Endodermal cell (in vitro differentiated cells): ENCODE measurements at places on chromosomes 4 and X.

DNA sequence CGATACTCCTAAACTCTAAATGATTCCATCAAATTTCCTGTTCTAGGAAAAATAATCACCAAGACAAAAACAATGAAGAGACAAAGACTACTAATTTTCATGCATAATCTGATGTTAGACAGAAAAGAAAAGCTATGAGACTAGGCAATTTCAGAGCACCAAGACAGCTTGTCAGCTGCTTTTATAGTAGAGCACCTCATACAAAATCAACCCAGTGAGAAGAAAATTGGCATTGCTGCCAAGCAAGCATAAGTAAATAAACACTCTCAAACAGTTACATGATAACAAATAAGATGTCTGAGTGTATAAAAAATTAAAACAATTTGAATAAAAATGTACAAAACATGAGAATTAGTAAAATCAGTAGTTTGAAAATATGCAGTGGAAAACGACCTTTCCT, 1544.6 kb downstream of the C4orf33 start:
- no peak for DNase-seq

DNA sequence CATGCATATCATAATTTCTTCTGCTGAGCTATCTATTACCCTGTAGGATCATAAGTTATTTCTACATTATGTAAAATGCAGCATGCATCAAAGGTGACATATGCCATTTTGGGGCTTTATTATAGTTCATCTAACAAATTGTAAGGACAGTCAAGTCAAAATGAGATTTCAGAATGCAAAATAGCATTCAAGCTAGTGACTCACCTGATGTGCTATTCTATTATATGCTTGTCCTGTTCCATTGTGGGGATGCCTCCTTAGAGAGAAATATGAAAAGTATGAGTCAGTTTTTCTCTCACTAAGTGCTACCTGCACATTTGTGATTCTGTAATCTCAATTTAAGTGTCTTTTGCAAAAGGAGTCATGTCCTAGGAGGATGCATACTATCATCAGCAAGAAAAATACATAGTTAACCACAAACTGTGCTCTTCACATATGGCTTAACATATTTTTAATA, 647.0 kb upstream of the PCDH10 start:
- DNase-seq = no peak

DNA sequence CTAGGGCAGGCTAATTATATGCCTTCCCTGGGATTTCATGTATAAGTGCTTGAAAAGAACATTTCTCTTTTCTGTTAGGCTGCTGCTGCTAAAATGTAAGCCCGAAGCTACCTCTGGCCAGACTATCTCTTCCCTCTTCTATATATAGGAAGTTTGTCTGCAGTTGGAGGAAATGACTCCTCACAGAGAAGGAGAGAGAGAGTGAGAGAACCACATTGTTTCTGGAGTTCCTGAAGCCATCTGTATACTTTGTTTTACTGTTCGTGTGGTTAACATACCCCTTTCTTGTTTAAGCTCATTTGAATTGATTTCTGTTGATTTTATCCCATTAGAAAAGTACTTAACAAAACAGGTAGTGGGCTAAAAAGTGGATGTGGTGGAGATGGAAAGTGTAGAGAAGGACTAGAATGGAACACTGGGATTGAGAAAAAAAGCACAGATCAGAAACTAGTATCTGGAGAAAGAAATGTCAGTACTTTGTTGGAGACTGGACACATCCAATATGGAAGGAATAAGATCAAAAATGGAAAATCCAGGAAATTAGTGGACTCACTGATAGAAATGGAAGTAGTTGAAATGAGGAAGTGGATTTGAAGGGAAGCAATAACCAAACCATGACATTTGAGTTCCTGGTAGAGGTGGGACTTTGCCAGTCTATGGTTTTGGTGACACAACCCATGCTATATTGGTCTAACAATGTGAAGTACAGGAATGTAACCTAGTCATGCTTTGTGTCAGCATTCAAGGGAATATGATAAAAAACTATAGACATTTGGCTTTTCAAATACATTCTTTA, 112.6 kb downstream of the TMA16 start:
- no peak for DNase-seq

DNA sequence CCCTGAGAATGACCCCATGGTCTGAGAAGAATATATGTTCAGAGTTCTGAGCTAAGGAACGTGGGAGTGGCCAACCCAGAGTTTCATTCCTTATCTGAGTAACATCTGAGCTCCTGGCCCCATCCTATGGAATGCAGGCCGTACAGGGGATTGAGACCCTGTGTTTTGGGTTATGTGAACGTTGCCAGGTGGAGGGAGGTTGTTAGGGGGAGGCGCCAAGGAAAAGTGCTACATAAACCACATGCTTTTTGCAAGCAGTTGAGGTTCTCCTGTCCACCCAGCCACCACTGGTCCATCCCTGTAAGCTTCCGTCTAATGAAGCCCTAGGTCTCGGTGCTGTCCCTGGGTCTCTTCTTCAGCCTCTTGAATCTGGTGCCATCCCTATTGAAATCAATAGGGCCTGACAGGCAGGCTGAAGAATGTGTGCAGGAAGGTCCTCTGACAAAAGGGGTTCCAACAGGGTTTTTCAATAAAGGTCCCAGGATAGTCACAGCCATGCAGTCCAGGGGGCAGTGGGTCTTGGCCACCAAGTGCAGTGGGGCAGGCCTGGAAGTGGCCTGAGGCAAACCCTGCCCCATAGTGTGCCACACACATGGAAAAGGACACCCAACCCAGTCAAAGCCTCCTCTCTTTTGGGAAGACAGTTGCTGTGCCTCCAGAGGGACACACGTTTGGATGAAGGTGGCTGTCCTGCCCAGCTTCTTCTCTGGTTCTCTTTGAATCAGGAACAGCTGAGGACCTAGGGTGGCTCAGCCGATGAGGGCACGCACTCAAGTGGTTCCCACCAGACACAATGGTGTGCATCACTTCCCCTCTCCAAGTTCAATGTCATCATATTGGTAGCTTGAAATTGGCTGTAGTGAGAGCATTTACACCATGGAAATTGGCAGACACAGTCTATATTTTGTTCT, 53.5 kb downstream of the HTRA3 start:
- DNase-seq = peak; percentile 35

- DNase-seq = no peak
Observed at GRCh38 chr4:80568891-80569290, 233.4 kb downstream of the CFAP299 start.

DNA sequence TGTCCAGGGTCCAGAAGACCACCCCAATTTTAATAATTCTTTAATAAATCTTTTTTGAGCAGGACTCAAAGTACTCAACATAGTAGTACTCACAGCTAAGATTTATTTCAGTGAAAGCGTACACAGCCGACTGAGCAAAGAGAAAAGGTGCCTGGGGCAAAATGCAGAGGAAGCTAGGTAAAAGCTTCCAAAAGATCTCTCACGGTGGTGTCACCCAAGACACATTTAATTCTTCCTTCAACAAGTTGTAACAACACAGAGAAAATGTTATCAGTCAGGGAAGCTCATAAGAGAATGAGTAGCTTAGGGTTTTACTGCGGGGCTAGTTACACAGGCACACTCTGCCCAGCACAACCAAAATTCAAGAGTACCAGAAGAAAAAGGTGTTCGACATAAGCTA, 201.1 kb downstream of the OPHN1 start:
- DNase-seq = no peak

- DNase-seq = no peak
Observed at GRCh38 chr4:126838941-126839679, 793.6 kb upstream of the INTU start.

DNA sequence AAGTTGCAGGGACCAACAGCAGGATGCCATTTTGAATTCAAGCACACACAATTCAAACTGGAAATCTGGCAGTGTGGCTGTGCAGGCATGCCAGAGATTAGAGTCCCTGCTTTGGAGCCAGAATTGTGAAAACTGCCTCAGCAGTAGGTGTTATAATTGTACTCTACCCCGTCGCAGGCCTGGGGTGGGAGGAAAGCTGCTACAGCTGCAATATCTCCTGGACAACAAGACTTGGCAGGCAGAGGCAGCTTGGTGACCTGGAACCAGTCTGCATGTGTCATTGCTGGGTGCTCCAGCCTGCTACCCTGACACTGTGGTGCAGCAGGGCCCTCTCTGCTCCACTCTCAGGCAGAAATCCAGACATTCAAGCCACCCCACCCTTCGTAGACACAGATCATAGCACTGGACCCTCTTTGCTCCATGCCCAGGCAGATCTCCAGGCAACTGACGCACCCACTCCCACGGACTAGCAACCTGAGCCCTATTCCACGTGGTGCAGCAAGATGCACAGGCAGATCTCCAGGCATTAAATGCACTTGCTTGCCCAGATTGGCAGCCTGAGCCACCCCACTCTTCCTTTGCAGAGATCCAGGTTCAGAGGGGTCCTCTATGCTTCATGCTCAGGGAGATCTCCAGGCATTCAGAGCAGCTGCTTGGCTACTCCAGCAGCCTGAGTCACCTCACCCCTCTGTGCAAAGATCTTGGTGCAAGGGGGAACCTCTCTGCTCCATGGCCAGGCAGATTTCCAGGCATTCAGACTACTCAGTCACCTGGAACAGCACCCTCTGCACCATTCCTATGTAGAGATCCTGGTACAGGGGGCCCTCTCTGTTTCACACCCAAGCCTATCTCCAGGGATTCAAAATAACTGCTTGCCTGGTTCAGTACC, 140.5 kb downstream of the LRBA start:
- no peak for DNase-seq

GRCh38 chr4:81505726-81506125, 34.0 kb upstream of the RASGEF1B start:
- DNase-seq = no peak

- peak; percentile 55 for DNase-seq
Observed at GRCh38 chrX:85244450-85245211, 840 bp downstream of the ZNF711 start.

DNA sequence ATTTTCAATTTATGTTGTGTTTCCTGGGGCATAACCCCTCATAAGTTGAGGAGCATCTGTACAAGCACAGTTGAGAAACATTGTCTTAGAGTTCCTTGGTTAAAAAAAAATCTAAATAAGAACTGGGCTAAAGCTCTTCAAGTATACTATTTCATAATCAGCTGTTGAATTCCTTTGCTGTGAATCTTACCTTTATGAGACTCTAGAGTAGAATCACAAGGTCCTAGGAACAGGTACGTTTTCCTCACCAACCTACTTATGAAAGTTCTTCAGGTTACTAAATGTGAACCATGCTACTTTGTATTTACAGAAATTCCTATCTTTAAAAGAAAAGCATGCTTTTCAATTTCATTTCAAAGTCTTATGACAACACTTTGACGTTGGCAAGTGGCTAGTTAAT, 20.9 kb upstream of the SOD3 start:
- no peak for DNase-seq

DNA sequence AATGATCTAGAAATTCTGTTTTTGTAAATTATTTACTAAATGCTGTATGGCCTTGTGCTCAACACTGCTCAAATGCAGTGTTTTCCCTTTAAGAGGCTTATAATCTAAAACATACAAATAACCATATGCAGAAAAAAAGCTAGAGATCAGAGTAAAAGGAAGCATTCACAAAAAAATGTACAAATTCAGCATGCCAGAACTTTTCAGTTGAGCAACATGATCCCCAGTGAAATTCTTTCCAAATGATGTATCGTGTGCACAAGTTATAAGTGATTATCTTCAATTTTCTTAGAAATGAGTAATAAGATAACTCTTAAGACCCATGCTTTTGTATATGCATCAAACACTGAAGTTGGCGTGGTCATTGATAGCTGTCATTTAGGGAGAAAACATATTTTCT, 5.0 kb downstream of the GPC3 start:
- no peak for DNase-seq

DNA sequence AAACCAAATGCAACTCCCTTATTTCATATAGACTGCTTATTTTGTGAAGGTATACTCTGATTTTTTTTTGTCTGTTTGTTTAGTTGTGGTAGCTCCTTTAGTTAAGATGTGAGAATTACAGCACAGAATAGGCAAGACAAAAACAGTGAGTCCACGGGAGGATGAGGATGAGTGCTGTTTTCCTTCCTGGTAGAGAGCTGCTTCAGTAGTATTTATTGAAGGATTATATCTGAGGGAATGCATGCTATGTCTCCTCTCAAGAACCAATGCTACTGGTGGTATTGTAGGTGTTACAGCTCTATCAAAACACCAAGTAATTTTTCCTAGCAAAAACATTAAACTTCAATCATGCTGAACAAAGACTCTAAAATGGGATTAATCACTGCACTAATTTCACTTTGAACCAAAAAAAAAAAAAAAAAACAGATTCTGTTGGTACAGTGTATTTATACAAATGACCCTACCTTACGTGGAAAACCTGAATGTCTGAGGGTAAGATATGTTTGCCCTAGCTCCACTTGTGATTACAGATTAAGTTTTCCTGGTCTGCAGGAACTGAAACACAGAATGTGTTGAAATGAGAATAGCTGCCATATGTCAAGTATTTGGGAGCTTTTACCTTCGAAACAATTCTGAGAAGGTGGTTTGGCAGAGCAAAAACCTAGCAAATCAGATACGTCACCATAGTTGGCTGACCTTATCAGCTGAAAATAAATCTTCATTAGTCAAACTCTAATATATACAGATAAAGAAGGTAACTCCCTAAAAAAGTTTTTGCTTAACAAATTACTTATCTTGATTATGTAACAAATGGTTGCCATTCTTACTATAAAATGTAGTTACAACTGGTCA, 40.3 kb downstream of the PPP3CA start:
- no peak for DNase-seq

GRCh38 chr4:17094876-17095210, 196.4 kb upstream of the LDB2 start:
- DNase-seq = no peak

GRCh38 chr4:121041307-121042090, 30.8 kb downstream of the NDNF start:
- DNase-seq = no peak

GRCh38 chr4:99219072-99219471, at the start of gene ADH6:
Gene ADH6 (minus strand): TSS chr4:99219246. CDS start chr4:99219152, 94 bp downstream.
- DNase-seq = no peak

DNA sequence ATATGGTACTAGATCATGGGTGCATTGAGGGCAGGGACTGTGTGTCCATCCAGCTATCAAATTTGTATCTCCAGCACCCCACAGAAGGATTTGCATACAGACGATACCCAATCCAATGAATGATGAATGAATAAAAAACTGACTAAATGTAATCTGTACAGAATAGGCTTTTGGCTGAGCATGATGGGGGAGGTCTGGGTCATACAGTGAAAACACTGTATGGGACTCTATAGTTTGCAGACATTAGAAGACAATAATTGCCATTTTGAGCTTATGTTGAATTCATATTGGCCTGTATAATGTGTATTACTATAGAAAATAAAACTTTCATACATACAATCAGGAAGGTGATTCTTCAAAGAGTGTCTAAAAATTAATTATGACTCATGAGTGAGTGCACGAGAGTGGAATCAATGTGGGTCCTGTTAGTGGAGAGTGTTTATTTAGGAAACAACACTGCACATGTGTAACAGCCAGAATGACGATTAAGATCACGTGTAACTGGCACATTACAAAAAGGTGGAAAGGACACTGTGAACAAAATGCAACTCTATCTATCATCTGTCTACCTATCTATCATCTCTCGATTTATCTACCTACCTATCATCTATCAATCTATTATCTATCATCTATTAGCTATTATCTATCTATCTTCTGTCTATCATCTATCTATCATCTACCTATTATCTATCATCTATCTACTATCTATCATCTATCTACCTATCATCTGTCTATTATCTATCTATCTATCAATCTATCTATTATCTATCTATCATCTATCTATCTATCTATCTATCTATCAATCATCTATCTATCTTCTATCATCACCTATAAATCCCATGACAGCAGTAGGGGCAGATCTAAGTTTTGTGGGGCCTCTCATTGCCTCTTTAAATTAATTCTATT, 201.3 kb downstream of the PTTG2 start:
- no peak for DNase-seq
